ENCODE measurements at places on chromosomes 3 and 15.

GRCh38 chr15:68812597-68813431, 7.9 kb downstream of the ANP32A start:
- DNase-seq = no peak

- DNase-seq = no peak
Measured at GRCh38 chr15:84862214-84862975, 22.1 kb upstream of the SLC28A1 start.

GRCh38 chr15:42621996-42622925, 46.9 kb downstream of the STARD9 start:
- DNase-seq = no peak

DNA sequence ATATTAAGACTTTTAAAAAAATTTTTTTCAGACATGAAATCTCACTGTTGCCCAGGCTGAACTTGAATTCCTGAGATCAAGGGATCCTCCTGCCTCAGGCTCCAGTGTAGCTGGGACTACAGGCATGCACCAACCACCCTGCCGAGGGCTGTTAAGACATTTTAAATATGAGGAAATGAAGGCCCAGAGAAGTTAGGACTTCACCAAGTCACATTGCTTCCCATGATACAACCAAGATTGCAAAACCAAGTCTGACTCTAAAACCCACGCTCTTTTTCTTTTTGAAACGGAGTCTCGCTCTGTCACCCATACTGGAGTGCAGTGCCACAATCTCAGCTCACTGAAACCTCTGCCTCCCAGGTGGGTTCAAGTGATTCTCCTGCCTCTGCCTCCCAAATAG, 28.0 kb downstream of the PTPN9 start:
- no peak for DNase-seq

DNA sequence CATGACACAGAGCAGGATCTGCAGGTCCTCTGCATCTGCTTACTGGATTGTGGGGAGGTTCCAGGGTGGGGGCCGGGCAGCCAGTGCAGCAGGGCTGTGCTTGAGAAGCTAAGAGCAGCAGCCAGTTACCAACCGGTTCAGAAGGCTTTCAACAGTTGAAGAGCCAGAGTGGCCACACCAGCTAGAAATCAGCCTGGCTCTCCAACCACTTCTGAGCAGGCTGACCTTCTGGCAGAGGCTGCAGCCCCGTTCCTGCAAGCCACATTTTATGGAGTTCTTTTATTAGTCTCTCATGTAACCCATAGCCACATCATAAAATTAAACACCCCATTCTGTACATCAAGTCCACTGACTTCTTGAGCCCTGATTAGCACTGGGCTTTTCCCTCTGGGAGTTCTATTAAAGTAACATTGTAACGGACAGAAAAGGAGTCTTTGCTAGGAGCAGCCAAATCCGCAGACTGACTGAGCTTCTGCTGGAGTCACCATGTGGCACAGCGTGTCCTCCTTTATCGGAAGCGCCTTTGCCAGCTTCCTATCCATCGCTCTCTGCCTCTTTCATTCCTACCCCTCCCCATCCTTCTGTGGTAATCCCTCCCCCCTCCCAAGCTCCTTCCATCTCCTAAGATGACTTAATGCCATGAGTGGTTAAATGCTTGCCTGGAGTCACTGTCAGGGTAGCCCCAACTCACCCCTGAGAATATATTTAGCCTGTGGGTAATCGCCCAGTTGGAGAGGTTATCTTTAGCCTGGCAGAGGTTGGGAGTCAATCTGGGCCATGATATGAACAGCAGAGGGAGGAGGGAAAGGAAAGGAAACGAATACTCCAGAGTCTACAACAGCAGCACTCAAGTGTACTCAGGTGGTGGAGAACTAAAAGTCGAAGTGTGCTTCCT, 138.5 kb upstream of the HES1 start:
- no peak for DNase-seq

- no peak for DNase-seq
Measured at GRCh38 chr3:99969136-99969535, 145.2 kb downstream of the FILIP1L start.

GRCh38 chr3:119647843-119648575, 12.4 kb downstream of the POPDC2 start:
- DNase-seq = no peak

DNA sequence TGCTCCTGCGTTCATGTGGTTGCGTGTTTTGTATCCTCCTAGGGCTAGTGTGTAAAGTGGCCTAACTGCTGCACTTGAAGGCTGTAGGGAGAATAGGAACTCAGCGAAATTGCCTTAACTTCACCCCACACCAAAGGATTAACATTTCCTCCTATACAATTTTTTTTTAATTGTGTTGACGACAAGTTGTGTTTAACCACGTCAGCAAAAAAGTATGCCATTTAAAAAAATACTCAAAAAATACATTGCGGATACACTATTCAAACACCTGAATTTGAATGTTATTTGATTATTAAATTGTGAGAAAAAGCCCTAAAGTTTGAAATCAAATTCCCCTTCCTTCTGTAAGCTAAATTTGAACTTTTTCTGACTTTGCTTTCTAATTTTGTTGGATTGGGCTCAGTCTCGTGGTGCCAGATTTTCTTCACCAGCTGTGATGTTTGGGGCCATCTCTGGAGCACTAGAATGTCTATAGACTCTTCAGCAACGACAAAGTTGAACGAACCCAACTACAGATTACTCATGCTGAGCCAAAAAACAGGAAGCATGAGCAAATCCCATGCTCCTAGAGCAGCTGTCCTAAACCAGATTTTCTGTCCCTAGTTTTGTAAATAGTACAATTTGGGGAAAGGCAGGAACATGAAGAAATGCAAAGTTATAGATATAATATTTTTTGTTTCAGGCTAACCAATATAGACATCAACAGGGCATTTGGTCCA, 8.1 kb upstream of the SLC9A9 start:
- DNase-seq = no peak

DNA sequence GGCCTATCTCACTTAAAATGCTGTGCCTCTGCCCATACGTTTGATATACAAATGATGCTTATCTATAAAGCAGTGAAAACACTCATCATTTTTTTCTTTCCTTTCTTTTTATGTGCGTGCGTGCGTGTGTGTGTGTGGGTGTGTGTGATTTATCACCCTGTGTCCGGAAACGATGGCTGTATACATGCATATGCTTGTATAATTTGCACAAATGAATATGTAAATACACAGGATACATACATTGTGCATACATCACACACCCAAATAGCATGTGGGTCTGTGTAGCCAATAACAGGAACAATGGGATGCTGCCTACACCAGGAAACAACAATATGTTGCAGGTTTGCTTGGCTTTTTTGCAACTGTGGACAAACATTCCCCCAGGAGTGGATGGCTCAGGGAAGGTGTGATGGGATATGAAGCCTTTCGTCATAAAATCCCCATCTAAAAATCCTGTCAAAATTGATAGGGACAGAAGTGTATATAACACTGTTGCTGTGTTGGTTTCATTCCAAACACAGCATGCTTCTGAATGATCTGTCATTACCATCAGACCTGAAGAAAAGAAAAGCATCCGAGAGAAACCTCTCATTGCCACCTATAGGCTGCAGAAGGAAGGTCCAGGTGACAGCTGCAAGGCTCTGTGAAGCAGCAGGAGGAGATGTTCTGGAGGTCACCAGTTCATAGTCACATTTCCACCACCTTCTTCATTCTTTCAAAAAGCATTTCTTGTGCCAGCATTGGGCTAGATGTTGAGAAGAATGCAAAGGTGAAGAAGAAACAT, 503.9 kb upstream of the NR2F2 start:
- no peak for DNase-seq

GRCh38 chr3:40120806-40121205, 188.7 kb upstream of the EIF1B start:
- no peak for DNase-seq

DNA sequence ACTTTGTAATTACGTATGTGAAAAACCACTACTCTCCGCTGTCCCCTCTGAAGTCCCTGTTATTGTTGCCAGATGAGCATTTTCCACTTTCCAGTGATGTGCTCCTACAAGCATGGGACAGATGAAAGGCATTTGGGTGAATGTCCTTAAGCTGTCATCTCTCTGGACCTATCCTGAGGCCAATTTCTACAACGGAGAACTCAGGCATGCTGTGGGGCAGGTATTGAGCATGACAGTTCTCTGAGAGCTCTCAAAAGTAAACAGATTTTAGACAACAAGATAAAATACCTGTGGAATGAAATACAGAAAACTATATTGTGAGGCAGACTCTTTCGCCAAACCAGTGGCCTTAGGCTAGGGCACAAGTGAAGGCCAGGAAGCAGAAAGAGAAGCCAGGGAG, 656.5 kb upstream of the NR2F2 start:
- no peak for DNase-seq

DNA sequence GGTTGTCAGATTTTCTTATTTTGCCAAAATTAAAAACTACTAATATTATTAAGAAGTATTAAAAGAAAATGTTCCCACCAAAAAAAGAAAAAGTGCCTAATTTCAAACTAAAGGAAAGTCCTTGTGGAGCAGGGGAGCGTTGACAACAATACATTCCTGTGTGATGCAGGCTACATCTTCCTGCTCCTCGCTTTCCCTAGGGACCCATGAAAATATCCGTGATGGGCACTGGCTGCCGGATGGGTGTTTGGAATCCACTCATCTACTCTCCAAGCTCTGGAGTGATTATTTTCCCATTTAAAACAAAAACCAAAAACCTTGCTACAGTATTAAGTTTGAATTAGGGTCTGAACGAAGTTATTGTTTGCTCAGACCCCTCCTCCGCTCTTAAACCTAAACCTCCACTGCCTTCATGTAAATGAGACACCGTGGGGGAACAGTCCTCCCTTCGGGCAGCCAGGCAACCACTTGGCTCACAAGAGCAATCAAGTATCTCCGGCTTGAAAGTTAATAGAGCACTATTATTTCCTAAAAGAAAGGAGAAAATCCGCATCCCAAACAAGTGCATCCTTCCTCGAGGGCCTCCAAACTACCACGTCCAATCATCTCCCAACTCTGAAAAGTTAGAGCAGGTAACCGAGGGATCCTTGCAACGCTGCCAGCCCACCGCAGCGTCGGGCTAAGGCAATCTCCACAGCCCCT, 1.5 kb downstream of the ITGB5 start:
- no peak for DNase-seq

- no peak for DNase-seq
Measured at GRCh38 chr3:101780661-101781060, 1.6 kb downstream of the NXPE3 start.

DNA sequence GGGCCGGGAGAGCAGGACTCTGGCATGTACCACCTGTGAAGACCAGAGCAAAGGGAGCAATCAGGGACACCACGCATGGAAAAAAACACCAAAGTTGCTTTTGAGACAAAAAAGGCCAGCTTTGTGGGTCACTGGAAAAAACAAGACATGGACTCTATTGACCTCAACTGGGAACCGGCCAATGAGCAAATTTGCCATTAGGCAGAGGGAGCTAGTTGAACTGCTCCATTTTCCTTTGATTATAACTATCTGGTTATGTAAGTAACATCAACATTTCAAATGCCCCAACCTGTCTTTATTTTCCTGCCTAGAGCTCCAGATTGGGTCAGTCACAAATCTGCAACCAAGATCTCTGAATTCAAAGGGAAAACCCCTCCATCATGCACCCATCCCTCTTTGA, 86.0 kb downstream of the ZNF385D start:
- no peak for DNase-seq

DNA sequence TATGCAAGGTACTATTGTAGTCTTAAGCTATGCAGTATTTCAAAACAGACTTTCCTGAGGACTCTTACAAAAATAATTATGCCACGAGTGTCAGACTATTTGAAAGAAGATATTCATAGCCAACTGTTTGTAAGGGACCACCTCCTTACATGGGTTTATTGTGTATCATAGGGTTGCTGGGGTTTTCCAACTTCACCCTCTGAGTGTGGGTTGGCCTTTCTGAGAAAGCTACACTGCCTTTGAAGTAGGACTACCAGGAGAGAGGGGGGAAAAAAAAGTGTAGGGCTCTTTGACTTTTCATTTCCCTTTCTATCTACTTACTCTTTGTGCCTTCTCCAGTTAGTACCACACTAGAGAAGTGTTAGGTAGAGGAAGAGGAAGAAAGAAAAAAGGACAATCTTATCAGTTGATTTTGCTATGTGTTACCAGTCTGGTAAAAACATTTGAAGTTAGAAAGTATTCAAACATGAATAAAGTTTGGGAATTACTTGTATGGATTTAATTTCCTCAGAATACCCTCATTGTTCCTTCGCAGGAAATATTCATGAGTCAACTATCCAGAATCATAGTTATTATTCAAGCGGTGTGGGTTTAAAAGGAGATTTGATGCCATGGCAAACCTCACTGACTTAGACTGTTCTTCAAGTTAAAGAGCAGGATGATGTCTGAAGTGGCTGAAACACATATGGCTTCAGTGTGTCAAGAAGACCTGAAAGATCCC, 329.3 kb upstream of the THBS1 start:
- DNase-seq = no peak

DNA sequence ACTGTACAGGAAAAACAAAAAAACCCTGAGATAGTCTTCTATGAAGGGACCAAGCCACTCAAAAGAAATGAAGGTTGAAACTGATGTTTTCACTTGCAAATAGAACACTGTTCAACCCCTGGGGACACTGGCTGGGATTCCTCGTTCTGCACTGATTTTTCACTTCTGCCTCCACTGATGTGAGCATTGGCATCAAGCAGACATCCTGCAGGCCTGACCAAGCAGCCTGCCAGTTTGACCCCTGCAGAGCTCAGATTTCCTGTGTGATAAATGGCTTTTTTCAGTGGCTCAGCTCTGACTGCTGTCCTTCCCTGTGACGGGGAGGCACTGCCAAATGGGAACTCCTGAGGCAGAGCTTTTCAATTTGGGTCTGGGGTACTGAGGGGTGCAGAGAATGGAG, 50.0 kb downstream of the RASGRP1 start:
- no peak for DNase-seq

DNA sequence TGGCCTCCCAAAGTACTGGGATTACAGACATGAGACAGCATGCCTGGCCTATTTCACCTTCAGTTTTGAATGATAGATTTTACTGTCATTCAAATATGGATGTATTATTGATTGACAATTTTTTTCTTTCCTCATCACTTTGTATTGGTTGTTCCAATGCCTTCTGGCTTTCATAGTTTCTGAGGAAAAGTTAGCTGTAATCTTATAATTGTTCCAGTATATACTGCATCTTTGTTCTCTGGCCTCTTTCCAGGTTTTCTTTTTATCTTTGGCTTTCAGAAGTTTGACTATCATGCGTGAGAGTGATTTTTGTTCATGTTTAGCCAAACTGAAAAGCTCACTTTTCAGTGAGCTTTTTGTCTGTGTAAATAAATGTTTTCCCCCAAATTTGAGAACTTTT, 157.1 kb downstream of the RSRC1 start:
- no peak for DNase-seq

- no peak for DNase-seq
Measured at GRCh38 chr3:136067211-136067610, 101.7 kb downstream of the PPP2R3A start.

DNA sequence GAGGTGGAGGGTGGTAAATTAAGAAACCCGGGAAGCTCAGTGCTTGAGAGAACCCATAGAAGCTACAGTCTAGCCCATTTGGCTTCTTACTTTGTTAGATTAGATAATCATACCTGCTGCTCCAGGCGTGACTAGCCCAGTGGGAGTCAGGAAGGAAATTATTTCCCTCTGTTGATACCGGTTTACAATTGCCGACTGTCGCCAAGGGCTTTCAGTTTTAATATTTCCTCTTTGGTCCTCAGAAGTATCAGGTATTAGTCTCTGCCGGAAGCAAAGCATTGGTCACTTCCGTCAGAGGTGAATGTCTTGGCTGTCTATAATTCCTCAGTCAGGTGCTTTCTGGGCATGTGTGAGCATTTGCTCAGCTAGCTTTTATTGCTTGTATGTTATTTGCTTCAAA, 75.2 kb downstream of the LPP start:
- no peak for DNase-seq
